Uterus (tissue), 4 donors: ENCODE measurements at places on chromosomes 7 and 10.

DNA sequence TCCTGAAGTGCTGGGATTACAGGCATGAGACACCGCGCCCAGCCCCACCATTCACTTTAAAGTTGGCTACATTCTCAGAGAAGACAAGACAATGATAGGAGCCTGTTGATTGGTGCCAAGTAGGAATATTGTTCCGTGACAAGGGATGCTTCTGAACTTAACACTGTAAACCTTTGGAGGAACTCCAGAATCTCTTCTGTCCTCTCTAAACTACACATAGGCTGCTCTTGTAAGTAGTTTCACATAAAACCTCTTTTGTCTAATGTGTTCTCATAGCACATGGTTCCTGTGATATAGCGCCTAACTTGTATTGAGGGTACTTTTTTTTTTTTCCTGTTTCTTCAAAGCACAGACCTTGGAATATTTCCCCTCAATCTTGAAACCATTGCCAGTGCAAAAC, 3.6 kb upstream of the COPG2 start:
- no peak for DNase-seq
- H3K36me3 ChIP-seq, result no peaks in the 10 kb centered on the region
- no peaks in the 10 kb centered on the region for H3K27me3 ChIP-seq
- no peak overlapping the region for H3K4me3 ChIP-seq

GRCh38 chr7:108384716-108385483, 71.3 kb downstream of the NRCAM start:
- no peaks in the 10 kb centered on the region for H3K4me1 ChIP-seq
- H3K36me3 ChIP-seq, result no peaks in the 10 kb centered on the region
- no peaks in the 10 kb centered on the region for H3K27me3 ChIP-seq
- H3K27ac ChIP-seq, result no peak overlapping the region
- DNase-seq, result no peak

DNA sequence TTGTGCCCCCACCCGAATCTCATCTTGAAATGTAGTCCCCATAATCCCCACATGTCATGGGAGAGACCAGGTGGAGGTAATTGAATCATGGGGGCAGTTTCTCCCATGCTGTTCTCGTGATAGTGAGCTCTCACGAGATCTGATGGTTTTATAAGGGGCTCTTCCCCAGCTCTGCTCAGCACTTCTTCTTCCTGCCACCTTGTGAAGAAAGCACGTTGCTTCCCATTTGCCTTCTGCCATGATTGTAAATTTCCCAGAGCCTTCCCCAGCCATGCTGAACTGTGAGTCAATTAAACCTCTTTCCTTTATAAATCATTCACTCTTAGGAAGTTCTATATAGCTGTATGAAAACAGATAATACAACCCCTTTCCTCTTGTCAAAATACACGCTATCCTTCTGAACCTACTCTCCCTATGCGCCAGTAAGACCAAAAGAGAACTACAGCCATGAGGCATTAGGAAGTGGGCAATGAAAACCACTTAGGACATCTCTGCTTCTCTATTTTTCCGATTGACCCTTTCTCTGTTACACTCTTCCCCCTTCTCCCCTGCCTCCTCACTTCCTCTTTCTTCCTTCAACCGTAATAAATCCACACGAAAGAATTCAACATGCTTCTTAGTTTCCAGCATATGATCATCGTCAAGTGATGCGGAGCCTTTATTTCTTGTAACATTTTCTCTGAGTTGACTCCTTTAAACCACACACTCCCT, 101.2 kb upstream of the WDR11 start:
- H3K27me3 ChIP-seq, result no peaks in the 10 kb centered on the region
- no peaks in the 10 kb centered on the region for H3K4me1 ChIP-seq
- H3K36me3 ChIP-seq, result no peaks in the 10 kb centered on the region

DNA sequence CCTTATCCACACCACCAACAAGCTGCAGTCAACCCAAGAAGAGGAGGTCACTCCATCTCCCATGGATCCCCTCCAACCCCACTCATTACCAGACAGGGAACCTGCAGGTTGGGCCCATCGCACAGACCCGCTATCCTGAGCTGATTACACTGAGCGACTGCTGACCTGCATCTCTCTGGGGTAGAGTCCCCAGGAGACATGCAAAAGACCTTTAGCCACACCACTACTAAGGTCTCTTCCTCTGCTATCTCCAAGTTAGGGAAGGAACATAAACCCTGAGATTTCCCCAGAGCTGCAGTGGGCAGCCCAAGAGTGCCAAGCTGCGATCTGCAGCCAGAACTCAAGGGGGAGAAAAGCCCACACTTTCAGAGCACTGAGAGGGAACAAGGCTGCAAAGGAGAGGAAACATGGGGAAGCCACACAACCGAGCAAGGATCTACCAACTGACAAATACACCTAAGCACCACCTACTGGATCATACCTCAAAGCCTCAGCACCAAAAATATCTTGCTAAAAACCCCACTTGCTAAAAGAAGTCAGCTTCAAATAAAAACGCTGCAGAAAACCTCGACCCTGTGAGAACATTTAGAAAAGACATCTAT, 298.2 kb downstream of the SORCS1 start:
- H3K27me3 ChIP-seq, result no peaks in the 10 kb centered on the region
- no peak overlapping the region for H3K27ac ChIP-seq
- H3K4me1 ChIP-seq, result no peaks in the 10 kb centered on the region
- H3K36me3 ChIP-seq, result no peaks in the 10 kb centered on the region

DNA sequence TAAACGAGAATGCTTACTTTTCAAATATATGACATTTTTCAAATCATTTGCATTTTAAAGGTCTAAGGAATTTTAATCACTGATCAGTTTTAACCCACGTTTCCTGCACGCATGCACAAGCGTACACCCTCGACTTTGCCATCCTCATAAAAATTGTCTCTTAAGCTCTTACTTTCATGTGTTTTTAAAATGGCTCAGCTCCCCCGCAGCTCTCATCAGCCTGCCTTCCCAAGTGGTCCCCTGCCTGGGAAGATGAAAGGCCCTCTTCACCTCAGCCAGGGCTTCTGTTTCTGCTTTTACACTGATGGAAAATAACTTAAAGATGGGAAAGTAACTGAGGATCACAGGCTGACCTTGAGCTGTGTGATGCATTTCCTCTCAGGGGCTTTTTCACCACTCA, 131.6 kb upstream of the LSM8 start:
- H3K27ac ChIP-seq, result no peak overlapping the region
- H3K36me3 ChIP-seq, result no peaks in the 10 kb centered on the region
- no peaks in the 10 kb centered on the region for H3K27me3 ChIP-seq
- H3K4me3 ChIP-seq, result no peak overlapping the region
- no peak for DNase-seq

DNA sequence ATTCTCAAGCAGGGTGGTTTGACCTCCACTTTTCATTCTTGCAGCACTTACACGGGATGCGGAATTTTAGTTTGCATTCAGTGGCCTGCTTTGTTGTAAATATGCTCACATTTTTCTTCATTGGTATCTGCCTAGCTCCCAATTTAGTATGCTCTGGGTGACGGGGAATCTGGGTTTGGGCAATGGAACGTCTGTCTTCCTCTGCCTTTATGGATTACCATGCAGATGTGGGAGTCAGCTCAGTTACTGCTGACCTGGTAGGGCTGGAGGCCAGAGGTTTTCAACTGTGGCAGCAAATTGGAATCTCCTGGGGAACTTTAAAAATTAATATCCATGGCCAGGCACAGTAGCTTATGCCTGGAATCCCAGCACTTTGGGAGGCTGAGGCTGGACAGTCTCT, 161.6 kb downstream of the CAMK1D start:
- no peaks in the 10 kb centered on the region for H3K4me1 ChIP-seq
- no peak overlapping the region for H3K27ac ChIP-seq
- H3K27me3 ChIP-seq, result no peaks in the 10 kb centered on the region
- no peaks in the 10 kb centered on the region for H3K36me3 ChIP-seq
- DNase-seq, result no peak

- DNase-seq, result no peak
- no peaks in the 10 kb centered on the region for H3K4me1 ChIP-seq
- H3K27me3 ChIP-seq, result no peaks in the 10 kb centered on the region
- no peak overlapping the region for H3K4me3 ChIP-seq
These were observed 28.6 kb upstream of the RHBDD2 start for GRCh38 chr7:75850235-75850634.

DNA sequence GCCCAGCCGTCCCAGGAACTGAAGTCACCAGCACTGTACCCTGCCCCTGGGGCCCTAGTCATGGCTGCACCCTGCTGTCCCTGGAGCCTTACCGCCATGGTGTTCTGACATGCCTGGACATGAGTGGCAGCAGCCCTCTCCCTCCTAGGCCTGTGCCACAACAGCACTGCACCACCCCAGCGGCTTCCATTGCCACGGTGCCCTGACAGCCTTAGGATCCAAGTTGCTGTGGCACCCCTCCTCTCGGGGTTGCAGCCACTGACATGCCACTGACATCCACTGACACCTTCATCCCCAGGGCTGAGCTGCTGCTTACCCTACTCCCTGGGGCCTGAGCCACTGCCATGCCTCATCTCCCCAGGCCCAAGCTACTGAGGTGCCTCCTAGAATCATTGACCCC, 39.6 kb upstream of the SHH start:
- DNase-seq, result no peak
- no peak overlapping the region for H3K4me3 ChIP-seq
- no peaks in the 10 kb centered on the region for H3K4me1 ChIP-seq
- H3K27me3 ChIP-seq, result no peaks in the 10 kb centered on the region
